ENCODE measurements at places on chromosomes 2 and 18.

DNA sequence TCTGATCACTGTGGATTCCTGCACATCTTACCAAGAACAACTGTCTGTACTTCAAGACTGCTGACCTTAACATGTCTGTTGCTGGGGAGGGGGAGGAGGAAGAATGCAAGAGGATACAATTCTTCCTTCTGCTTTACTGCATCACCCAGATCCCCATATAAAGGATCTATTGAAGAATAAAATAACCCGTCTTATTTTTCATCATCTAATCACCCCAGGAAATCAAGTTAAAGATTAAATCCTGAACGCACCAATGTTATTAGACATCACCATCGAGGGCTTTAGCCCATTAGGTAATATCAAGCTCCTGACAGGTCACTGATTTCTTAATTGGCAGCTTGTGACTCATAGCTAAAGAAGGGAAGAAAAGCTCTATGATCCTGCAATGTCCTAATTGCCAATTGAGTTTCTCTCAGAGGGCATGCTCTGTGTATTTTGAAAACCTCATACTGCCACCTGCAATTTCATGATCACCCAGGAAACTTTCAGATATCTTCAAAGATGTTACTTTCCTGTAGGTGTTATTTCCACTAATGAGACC lies 75.4 kb upstream of the KCNE4 start:
- DNase-seq, result no peak

GRCh38 chr2:70671092-70671675 lies 96.8 kb downstream of the ADD2 start:
- DNase-seq, result no peak

- DNase-seq, result peak; percentile 42
Measured at GRCh38 chr2:46490521-46491141, 11.3 kb downstream of the TMEM247 start.

DNA sequence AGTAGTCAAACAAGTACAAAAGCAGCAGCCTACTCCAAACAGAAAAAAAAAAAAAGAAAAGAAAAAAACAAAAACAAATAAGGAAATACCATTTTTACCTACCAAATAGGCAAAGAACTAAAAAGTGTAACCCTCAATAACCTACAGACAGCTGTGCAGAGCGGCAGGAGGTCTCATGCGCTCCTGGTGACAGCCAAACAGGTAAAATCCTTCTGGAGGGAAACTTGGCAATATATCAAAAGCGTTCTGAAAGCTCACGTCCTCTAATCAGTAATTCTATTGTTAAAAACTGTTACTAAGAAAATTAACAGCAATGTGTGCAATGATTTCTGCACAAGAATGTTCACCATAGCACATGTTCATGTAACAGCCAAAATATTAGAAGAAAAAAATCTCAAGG lies 105.6 kb downstream of the AFF3 start:
- no peak for DNase-seq

GRCh38 chr2:131801210-131801744 lies 273.6 kb downstream of the CCDC74A start:
- DNase-seq, result no peak

DNA sequence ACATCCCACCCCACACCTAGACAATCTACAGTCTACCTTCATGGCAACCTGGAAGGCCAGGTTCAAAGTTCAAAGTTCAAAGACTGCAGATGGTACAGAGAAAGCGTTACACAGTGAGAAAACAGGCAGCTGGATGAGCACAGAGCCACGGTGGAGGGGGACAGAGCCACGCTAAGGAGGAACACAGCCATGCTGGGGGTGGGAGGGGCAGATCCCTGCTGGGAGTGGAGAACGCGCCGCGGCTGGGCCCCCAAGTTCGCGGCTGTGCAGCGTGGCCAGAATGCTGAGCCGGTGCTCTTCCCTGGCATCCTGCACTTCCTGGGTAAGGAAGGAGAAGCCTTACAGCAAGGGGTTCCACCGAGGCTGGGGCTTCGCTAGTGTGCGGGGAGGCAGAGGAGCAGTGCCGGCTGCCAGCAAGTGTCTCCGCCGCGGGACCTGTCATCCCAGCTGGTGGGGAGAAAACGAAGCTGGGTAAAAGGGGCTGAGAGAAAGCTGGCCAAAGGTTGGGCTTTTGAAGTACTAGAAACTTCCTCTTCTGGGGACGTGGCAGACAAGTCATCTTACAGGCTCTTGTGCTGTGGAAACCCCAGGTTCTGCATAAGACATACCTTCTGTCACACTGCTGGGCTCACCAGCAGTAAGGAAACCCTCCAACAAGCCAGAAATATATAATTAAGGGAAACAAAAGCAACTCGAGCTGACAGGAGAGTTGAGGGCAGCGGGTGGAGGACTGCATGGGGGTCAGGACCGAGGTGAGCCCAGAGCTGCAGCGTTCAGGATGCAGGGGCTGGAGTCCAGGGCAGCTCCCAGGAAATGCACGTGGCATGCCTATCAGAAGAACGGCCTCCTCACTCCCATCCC lies 115.5 kb downstream of the HDAC4 start:
- no peak for DNase-seq

DNA sequence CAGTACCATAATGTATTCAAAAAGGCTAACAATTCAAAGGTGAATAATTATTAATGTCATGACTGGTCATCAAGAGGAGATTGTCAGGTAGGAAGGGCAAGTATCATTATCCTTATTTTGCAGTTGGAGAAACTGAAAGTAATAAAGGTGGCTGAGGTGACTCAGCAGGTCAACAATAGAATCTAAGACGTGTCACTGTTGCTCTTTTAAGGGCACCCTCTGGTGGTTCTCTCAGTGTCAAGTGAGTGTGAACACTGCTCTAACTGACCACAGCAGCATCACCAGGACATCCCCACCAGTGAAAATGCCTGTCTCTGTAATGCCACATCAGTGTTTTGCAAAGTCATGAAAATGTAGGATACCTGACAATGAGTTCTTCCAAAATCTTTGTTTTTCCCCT lies 69.7 kb downstream of the DCC start:
- no peak for DNase-seq

DNA sequence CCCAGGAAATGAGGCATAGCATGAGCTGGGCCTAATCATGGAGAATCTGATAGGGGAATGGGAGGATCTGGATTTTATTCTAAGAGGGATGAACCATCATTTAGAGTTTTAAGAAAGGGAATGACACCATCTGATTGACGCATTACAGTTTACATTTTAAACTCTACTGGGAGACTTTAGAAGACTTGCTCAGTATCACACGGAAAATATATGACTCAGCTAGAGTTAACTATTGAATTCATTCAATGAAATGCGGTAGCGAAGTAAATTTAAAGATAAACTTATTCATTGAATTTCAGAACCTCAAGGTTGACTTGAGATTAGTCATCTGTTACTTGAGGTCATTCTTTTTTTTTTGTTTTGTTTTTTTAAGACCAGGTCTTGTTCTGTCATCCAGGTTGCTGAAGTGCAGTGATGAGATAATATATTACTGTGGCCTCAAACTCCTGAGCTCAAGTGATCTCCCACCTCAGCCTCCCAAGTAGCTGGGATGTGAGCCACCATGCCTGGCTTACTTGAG lies 25.0 kb downstream of the MC4R start:
- no peak for DNase-seq

DNA sequence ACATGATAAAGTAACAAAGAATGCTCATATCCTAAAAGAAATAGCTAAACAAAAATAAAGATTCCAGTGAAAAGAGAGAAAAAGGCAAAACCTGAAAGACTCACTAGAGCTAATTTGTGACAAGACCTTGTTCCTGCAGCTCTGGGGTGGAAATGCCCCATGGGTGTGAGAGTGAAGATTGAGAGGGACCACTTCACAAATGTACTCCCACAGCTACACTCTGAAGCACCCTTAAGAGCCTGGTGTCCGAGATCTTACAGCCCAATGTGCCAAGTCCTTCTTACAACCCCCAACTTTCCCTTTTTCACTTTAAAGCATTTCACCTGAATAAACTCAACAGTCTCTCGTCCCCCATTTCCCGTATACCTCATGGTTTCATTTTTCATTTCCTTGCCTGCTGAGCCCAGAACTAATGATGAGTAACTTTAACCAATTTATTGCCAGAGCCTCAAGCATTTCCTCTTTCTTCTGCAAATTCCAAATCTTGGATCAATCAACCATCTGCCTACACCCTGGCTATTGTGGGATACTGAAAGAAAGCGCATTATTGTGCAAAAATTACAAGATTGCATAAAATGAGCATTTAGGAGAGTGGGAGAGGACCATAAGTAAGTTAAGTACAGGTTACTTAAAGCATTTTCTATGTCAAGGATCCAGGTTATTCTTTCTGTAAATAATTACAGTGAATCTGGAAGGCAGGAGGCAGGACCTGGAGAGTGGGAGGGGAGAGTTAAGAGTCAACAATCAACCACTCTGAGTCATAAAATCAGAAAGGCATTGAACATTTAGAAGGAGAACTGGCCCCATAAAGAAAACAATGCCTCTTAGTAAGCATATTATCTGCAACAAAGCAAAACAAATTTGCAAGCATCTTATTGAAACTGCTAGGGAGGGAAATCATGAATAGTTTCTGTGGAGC lies 804.4 kb upstream of the CELF4 start:
- DNase-seq, result no peak

GRCh38 chr18:723541-724080 lies 11.2 kb upstream of the ENOSF1 start:
- no peak for DNase-seq
